Retina (tissue), 1 donor: ENCODE measurements at places on chromosomes 4 and X.
A peak's percentile ranks its signal among the peaks of the same experiment; 100 is the strongest.

DNA sequence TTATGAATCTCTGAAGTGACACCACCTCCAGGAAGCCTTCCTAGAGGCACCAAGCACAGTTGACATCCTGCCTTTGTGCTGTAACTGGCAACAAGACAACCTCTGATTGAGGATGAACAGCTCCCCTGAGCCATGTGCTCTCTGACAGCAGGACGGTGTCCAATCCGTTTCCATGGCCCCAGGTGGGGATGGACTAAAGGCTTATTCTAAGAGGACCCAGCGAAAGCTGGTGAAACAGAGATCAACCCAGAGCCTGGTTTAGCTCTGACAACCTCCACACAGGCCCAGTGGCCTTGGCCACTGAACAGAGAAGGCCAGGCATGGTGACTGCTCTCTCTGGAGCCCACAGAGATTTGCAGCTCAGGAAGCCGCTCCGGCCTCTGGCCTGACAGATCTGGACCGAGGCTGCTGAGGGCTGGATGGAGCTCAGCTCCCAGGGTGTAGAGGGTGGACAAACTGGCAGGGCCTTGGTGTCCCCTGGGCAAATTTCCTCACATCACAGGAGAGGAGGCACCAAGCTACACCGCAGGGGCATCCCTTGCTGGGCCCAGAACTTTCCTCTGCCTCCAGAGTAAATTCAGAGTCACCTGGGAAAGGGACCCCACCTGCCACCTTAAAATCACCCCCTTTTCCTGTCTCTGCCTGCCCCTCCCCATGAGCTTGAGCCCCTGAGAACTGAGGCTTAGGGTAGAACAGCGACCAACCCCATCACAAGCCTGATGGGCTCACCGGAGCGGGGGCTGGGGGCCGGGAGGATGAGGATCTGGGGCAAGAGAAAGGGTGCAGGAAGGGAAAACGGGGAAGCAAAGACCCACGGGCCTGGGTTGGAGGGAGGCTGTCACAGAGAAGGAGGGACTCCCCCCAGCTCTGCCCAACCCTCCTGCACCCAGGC lies 40.2 kb downstream of the HMX1 start:
- DNase-seq, result no peak

GRCh38 chrX:121227888-121228287 lies 180.5 kb downstream of the GLUD2 start:
- peak; percentile 1 for DNase-seq

- DNase-seq, result no peak
Observed at GRCh38 chr4:87819281-87819919, 13.4 kb upstream of the MEPE start.

DNA sequence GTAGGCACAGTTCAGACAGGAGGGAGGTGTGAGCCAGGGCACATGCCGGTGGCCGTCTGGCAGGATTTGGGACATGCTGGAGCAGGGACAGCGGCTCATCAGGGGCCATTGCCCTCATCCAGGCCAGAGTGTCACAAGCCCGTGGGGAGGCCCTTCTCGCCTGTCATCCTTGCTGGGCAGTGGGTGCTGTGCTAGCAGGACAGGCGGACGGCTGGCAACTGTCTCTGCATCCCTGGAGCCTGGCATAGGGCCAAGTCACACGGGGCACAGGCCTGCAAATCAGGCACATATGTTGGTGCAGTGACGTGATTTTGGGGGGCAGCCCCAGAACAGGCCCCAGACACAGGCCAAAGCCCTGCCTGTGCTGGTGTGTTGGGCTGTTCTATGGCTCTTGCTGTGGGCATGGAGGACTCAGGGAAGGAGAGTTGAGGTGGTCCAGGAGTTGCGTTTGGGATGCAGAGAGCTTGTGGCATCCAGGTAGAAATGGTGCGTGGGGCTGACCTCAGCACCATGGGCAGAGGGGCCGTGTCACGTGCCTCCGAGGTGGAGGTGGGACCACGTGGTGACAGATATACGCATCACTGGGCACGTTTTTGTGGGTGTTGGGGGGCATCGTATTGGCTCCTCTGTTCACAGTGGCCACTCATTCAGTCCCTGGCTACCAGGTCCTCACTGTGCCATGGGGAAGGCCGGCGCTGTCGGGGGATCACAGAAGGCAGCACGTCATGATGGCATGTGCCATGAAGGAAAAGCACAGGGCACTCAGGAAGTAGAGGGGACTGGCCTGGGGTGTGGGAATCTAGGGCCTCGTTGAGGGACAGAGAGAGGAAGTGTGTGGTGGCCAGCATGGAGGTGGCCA lies 14.6 kb upstream of the MSANTD1 start:
- DNase-seq, result no peak

- DNase-seq, result no peak
Observed at GRCh38 chr4:98905839-98906238, 23.1 kb downstream of the EIF4E start.

- DNase-seq, result no peak
Observed at GRCh38 chr4:66852843-66853242, 692.5 kb downstream of the CENPC start.
